Activated CD4-positive, alpha-beta T cell treated with anti-CD3 and anti-CD28 coated beads for 4 hours (primary cell): ENCODE measurements at places on chromosomes 4 and X.

GRCh38 chr4:82799006-82799881 lies 648 bp upstream of the SCD5 start:
- DNase-seq, result no peak

DNA sequence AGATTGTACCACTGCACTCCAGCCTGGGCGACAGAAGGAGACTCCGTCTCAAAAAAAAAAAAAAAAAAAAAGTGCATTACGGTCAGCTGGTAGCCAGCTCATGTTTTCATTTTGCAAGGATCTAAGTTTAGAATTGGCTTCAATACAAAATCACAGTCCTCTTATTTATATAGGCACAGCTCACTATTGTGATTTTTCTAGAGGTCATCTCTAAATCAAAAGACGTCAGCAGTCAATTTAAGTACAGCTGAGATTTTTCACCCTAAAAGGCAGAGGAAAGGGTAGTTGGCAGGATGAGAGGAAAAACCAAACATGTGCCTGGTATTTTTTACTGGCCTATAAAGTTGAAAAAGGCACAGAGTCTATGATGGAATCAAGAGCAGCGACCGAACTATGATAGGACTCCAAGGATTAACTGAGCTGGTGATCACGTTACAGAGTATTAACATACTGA lies 30.8 kb downstream of the ASB5 start:
- DNase-seq, result no peak

DNA sequence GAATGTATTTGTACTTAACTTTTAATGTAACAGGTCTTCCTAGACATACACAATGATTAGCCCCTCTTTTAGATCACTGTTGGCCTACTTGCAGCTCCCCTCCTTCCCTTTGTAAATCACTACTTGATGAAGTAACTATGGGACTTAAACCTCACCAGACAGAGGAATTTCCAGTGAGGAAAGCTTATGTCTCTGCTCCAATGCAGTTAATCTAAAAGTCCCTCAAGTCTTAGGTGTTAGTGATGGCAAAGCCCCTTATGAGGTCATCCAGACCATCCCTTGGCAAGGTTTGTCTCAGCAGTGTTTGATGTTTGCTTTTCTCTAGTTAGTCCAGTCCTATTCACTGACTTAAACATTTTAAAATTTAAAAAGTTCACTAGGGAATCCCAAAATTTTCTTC lies 877.3 kb upstream of the INTU start:
- no peak for DNase-seq

DNA sequence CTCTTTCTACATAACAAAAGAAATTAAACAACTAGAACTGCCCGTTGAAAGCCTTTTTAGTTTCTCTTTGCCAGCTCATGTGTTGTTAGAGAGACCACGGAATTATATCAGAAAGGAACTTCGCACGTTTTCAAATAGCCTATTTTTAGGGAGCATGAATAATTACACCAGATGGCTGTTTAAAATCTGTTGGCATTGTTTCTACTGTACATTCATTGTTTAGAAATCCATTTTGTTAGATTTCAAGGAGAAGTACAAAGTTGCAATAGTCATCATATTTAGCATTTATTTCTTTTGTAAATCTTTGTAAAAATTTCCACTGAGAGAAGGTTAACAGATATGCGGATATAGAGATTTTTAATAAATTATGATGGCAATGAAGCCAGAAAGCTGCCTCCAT lies 403.0 kb upstream of the HS3ST1 start:
- DNase-seq, result no peak

GRCh38 chrX:427812-428725 lies 41.4 kb upstream of the PPP2R3B start:
- DNase-seq, result no peak

- no peak for DNase-seq
Observed at GRCh38 chr4:78779280-78779679, 3.1 kb downstream of the BMP2K start.

DNA sequence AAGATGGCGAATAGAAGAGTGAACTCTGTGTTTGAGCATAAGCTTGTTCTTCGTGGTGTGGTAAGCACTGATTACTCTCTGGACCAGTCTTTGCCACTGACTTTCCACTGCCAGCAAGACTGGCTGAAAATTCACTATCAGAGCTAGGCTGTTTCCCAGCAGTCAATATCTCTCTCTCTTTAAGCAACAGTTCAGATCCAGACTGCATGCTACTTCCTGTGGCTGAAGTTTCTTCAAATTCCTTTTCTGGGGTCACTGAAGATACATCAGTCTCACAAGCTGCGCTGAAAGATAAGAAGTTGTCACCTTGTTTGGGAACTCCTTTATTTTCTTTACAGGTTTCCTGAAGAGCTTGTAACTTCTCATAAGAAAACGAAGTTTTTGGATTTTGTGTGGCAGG lies 54.0 kb upstream of the FAM120C start:
- no peak for DNase-seq

DNA sequence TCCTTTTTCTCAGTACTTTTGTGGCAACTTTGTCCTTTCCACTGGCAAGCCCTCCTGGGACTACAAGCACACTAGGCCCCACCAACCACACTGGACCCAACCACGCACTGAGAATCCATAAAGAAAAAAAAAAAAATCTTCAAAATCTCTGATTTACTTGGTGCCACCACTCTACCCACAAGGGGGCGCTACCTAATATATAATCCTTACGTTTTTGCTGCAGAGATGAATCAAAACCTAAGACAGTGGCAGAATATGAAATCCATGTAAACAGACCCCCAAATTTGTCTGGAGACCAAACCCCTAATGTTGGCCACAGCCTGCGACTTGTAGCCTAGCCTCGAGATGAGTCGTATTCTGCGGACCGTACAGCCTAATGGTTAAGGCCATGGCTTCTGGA lies 63.5 kb upstream of the ARHGAP36 start:
- peak; percentile 1 for DNase-seq

DNA sequence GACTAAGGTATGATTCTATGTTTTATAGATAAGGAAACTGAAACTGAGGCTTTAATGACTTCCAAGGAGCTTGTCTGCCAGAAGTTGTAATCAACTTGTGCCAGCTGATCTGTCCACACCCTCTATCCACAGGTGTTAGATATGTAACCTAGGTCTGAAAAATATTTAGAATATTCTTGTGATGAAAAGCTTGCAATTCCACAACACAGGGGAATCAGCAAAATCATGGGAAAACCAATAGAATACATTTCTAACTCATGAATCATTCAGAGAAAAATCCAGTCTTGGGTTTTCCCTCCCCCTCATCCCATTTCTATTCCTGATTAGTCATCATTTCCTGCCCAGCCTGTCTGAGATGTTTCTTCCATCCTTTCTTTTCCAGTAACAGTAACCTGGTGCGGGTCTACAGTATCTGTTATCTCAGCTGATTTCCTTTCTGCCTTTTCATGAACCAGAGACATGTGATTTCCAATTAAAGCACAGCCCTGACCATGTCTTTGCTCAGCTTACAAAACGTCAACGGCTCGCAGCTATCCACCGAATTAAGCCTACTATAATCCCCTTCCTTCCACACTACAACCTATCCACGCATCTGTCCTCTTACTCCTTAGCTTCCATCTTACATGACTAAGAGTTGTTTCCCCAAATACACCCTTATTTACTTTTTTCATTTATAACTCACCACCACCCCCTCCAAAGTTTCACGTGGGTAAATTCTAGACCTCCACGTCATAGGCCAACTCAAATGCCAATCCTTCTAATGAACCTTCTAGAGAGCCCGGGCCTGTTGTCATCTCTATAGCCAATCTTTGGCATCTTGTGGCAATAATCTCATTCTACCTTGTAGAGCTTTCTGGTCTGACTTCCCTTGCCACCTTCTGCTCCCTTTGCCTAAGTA lies 961 bp upstream of the NOCT start:
- no peak for DNase-seq

DNA sequence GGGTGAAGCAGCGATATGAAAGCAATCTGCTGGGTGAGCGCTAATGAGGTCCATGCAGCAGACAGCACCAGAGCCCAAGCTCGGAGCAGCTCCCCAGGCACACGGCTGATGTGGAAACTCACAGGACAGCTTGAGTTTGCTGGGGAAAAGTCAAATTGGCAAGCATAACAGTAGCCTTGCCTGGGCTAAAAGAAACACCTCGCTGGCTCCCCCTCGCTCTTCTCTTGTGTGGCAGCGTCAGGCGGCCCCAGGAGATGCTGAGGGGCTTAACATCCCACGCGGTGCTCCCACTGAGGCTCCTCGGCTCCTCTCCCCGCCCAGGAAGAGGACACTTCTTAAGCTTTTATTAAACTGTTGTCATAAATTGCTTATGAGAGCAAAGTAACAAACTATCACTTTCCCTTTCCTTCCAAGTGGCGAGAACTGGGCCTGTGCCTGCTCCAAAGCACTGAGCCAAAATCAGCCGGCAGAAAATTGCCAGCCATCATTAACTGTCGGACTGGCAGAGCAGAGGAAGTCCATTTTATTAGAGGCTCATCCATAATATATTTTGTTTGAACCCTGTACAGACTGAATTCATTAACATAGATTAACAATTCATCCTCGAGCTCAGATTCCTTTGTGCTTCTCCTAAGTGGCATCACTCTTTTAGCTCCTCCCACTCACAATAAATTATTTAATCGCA lies 111.4 kb downstream of the TSPAN5 start:
- DNase-seq, result no peak
